Retina (tissue), 1 donor: ENCODE measurements at places on chromosomes 6 and 20.

GRCh38 chr6:52576054-52576391, 837 bp downstream of the TRAM2 start:
- DNase-seq, result peak; percentile 43

DNA sequence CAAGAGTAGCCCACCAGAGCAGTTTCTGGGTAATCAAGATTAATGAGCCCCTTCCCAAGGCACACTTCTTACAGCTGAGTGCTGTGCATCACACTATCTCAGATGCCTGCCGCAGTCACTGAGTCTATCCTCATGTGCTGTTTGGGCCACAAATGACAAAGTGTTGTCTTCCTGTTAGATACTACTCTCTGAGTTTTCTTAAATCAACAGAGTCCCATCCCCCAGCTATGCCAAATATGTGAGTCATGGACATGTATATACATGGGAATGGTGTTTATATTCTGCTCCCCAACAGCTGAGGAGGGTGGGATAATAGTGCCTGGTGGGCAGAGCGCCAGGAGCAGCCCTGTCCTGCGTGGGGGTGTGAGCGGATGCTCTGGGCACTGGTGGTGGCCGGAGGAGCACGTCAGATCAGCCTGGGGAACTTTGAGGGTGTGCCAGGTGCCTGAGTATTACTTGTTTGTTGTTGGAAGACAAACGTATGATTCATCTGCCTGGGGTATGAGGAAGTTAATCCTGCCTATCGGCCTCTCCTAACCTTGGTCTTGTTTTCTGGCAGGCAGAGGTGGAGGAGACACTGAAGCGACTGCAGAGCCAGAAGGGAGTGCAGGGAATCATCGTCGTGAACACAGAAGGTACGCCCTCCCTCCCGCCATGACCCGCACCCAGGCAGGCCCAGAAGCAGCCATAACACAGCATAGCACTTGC, 9.6 kb downstream of the DYNLRB1 start:
- DNase-seq, result no peak

DNA sequence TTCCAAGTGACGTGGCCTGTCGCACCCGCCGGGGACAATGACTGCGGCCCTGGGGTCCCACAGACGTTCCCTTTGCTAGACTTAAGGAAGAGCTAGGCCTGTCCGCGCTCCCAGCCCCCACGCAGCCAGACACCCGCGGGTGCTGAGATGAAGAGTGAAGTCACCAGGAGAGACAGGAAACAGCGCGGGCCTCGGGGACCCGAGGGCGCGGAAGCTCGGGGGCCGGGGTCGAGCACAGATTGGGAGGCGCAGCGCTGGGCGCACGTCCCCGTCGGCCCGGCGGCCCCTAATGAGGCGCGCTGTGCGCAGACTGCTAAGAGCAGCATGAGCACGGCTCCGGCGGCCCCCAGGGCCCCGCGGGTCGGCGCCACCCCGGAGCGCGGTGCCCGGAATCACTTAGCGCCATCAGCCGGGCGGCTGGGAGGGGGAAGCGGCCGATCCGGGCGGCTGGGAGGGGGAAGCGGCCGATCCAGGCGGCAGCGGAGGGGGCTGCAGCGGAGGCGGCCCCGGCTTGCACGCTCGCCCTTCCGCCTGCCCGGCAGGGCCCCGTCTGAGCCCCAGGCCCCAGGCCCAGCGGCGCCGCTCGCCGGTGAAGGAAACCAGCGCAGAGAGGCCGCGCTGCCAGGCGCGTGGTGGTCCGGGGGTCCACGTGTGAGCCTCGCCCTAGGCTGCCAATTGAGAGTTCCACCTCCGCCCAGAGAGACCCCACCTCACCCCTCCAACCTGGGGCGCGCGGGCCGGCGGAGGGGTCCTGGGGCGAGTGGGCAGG, 8.3 kb upstream of the AVP start:
- peak; percentile 74 for DNase-seq

DNA sequence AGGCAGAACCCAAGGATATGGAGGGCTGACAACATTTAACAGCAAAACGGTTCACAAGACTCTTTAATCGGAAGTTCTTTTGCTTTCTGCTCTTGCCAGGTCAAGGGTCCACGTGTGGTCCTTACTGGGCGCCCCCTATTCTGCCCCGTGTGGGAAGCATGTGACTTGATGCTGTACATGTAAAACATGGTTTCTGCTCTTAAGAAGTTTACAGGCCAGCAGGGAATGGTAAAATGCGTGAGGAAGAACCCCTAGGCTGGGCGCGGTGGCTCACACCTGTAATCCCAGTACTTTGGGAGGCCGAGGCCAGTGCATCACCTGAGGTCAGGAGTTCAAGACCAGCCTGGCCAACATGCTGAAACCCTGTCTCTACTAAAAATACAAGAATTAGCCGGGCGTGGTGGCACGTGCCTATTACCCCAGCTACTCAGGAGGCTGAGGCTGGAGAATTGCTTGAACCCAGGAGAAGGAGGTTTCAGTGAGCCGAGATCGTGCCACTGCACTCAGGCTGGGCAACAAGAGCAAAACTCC, 19.3 kb downstream of the ZNF217 start:
- DNase-seq, result no peak

DNA sequence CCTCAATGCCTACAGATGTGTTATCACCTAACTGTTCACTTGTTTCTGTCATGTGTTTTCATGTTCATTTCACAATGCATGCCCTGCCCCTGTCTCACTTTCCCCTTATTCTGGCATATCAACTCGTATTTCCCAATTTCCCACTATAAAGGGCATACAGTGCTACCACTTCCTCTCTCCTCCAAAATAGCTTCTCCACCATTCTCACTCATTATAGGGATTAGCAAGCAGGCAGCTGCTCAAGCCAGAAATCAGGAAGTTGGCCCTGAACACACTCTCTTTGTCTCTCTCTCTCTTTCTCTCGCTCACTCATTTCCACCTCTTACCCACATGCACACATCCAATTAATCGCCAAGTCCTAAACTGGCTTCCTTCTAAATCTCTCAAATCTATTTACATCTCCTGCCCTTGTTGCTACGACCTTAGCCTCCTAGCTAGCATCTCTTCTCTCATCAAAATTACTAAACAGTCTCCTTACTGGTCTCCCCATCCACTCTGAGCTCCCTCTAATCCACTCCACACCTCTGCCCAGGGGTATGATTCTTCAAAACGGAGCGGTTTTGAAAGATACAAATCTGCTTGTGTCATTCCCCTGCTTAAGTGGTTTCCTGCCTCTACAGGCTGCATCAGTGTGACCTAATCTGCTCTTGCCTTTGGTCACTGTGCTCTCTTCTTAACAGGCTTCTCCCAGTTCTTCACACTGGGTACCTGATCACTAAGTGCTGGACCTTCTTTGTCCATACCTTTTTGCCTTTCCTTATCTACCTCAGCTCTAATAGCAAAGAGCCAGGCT, 196.2 kb downstream of the BTBD9 start:
- no peak for DNase-seq

DNA sequence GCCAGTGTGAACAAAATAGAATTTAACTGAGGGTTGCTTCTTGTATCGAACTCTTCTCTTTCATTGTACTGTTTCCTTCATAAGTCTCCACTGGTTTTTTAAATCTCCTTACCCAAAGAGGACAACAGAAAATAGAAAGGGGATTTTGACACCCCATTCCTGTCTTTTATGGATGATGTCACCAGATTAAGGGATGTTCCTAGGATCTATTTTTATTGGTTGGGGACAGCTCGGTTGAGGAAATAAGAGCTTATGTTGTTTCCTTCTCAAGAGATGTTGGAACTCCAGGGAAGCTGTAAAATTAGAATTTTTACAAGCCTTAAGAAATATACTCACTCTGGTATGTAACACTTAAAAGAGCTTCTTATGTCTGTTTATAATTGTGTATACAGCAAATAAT, 171.5 kb downstream of the PHF3 start:
- DNase-seq, result no peak
